ENCODE measurements at places on chromosomes 7 and 10.

DNA sequence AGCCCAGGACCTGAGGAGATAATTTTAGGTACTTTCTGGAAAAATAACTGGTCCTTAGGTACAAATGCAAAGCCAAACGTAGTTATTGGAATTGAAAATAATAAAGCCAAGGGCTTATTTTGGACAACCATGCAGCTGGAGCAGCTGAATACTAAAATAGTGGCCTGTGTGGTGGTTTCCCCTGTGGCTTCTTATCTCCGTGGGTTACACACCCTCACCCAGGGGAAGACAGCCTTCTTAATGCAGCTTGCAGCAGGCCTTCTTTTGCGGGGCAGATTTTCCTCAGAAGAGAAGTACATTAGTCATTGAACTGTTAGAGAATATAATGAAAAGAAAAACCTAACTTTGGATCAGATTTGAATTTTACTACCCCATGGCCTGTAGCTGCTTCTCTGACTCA, 133.5 kb downstream of the ST7 start:
- DNase-seq: no peak

GRCh38 chr7:48094861-48095293, 5.8 kb downstream of the UPP1 start:
- DNase-seq: no peak

GRCh38 chr7:63953181-63953580, 45.5 kb upstream of the ZNF722 start:
- DNase-seq: no peak

DNA sequence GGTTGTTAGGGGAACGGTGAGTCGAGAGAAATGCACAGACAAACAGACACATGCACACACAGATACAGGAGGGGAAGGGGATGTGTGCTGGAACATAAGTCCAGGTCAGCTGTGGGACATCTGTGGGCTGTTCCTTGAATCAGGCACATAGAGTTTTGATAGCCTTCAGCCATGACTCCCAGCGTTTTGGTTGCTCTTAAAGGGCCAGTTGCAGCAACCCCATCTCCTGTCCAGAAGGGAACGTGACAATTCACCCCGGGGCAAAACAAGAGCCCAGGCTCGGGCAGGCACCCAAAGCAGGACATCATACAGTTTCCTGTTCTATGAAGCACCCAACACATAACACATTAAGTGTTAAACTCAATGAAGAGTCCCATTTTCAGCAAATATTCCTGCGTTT, 9.6 kb downstream of the INSYN2A start:
- no peak for DNase-seq

DNA sequence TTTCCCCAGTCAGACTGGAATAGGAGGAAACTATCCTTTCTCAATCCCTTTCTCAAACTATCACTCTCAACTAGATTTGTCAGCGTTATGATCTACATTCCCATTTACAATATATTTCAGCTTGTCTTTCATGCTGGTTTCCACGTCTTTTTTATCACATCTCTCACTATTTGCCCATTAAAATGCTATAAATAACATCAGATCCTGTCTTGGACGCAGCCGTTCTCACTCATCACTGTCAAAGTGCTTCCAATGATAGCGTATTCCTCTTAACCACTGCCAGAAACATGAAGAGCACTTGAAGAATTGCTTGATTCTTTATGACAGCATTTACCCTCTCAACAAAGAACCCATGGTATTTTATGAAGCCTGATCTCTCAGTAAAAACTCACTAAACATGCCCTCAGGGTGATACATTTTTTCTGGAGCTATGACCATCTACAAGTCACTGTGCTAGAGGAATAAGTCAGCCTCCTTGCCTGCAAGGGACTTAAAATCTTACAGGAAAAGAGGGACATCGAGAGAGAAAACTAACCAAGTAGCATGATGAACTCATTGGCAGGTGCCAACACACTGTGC, 205.6 kb upstream of the PFKP start:
- DNase-seq: no peak

- no peak for DNase-seq
Observed at GRCh38 chr10:75705426-75705825, 274.0 kb downstream of the LRMDA start.

All from ecto neural progenitor cell (in vitro differentiated cells).